CD4-positive, alpha-beta T cell treated with Interleukin-10 for 1 hour (primary cell): ENCODE measurements at places on chromosomes 7 and 10.
A peak's percentile ranks its signal among the peaks of the same experiment; 100 is the strongest.

DNA sequence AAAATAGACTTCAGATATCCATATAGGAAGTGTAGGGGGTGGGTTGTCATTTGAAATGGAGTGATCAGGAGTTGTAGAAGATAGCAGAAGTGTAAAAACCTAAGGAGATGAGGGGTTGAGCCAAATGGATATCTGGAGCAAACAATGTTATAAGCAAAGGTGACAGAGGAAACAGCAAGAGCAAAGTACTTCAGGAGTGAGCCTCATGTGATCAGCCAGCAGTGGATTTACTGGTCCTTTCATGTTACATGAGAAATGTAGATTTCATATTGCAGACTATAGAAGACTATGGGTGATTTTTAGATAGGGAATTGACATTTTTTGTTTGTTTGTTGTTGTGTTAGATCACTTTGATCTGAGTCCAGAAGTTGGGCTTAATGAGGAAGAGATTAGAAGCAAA lies 47.7 kb downstream of the GNAT3 start:
- DNase-seq, result no peak

- DNase-seq, result no peak
Measured at GRCh38 chr7:41584746-41585145, 118.1 kb downstream of the INHBA start.

DNA sequence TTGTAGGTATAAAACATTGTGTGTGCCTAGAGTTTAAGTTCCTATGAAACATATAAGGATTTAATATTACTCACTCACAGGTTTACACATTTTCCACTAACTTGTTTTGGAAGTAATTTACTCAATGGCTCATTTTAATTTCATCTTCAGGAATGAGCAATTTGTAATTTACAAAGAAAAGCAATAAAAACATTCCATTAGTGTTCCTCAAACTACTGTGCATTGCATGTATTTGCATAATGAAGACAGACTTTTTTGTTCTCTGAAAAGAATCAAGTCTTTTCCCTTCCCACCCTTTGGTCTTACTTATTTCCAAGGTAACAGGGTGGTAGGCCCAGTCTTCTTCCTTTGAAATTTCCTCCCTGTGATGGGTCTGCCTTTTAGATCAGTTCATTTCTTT lies 61.2 kb downstream of the EPDR1 start:
- DNase-seq, result no peak

GRCh38 chr7:127798023-127798422 lies 146.0 kb downstream of the SND1 start:
- no peak for DNase-seq

DNA sequence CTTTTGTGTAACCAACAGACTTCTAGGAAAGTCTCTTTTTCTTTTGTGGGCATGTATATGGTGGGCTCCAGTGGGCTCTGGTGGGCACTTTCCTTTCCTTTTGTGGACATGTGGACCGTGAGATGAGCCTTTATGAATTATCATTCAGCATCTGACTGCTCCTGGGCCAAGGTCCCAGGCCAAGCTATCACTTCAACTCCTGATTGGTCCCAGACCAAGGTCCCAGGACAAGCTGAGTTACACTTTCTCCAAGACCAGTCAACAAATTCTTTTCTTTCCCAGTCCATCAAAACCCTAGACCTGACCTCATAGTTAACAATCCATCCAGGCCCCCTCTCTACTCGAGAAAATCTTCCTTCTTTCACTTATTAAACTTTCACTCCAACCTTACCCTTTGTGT lies 1.0 kb downstream of the AKR1C8 start:
- DNase-seq, result no peak

- no peak for DNase-seq
Measured at GRCh38 chr7:107799647-107800264, 3.3 kb downstream of the SLC26A3 start.

GRCh38 chr7:107631588-107632491 lies 28.8 kb upstream of the SLC26A4 start:
- no peak for DNase-seq

DNA sequence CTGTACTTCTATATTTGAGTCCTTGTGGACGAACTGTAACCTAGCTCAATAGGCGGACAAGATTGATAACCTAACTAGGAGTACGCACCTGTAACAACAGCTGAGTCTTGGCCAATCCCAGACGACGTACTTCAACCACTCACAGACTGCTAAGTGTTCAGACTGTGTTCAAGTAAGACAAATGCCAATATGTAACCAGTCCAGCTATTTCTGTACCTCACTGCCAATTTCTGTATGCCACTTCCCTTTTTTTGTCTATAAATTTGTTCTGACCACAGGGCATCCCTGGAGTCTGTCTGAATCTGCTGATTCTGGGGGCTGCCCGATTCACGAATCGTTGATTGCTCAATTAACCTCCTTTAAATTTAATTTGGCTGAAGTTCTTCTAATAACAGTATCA lies 32.2 kb downstream of the HACD1 start:
- DNase-seq, result no peak

DNA sequence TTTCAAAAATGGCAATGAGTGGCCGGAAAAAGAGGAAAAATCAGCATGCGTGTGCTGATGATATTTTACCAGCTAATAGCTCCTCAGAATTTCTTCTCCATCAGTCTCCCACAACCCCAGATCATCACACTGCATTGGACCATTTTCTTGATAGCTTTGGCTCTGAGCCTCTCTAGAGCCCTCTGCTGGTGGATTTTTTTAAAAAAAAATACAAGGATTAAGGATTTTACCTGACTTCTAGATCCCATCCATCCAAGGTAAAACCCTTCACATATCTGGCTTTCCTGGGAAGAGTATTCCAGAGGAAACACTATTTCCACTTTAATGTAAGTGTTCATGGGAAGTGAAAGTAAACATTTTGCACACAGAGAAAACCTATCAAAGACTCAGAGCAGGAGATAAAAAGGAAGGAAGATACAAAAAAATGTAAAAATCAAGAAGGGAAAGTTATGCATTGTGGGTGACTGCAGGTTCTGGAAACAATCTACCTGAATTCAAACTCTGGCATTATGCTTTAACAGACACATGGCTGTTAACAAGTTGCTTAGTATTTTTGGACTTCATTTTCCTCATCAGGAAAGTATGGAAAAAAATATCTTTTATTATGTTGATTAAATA lies 380.9 kb downstream of the LRRTM3 start:
- peak; percentile 1 for DNase-seq

- no peak for DNase-seq
Measured at GRCh38 chr10:30488316-30488715, 54.3 kb downstream of the MAP3K8 start.

GRCh38 chr10:94489107-94489506 lies 56.5 kb upstream of the HELLS start:
- DNase-seq, result no peak

DNA sequence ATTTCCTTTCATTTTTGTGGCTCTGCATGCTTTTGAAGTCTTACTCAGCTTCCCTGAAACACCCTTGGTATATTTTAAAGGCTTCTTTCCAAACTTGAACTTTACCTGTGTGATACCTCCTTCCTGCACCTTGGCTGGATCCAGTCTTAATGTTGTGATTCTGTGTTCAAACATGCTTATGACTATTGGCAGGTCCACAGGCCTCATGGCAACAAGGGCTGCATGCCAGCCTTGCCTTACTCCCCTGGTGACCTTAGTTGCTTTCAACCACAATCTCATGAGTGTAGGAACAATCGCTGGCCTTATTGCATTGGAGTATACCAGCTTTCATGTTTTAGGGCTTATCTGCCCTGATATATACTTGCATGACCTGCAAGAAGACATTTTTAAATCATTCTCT lies 238.7 kb downstream of the KIF20B start:
- DNase-seq, result no peak

DNA sequence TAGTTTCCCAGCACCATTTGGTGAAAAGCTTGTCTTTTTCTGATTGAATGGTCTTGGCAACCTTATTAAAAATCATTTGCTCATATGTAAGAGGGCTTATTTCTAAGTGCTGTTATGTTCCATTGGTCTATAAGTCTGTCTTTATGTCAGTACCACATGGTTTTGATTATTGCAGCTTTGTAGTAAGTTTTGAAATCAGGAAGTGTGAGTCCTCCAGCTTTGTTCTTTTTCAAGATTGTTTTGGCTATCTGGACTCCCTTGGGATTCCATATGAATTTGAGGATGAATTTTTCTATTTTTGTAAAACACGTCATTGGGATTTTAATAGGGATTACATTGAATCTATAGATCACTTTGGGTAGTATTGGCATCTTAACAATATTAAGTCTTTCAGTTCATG lies 5.4 kb downstream of the KIF11 start:
- DNase-seq, result no peak

DNA sequence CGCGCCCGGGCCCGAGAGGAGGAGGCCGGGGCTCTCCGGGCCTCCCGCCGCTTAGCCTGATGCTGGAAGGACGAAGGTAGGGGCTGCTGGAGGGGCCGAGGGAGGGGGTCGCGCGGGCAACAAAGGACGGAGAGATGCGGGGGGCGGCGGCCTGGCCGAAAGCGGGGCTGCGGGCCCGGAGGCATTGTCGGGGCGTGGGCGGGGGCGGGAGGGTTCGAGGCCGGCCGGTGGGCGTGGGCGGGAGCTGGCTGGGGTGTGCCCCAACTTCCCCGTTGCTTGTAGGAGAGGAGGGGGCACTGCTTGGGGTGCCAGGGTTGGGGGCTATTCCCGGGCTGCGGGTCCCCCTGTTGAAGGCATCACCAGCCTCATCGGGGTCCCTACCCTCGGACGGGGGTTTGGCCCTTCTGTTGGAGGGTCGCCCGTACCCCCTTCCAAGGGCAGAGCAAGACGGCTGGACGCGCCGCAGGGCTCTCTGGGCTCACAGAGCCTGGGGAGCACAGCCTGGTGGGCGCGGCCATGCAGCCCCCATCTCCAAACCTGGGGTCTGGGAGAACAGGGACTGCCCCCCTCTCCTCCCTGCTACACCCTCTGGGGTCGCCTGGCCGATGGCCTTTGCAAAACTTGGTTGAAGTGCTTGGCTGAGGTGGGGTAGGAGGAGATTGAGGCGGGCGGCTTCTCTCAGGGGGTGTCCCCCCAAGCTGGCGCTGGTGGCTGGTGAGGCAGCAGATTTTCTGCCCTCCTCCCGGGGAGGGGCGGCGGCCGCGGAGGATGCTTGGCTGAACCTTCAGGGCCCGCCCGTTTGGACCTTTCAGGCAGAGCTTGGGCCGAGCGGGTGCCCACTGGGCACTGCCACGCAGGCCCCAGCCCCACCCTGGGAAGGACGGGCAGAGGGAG lies 699 bp downstream of the CLIP2 start:
- DNase-seq, result peak; percentile 38

GRCh38 chr7:42745357-42746059 lies 166.4 kb downstream of the C7orf25 start:
- no peak for DNase-seq

DNA sequence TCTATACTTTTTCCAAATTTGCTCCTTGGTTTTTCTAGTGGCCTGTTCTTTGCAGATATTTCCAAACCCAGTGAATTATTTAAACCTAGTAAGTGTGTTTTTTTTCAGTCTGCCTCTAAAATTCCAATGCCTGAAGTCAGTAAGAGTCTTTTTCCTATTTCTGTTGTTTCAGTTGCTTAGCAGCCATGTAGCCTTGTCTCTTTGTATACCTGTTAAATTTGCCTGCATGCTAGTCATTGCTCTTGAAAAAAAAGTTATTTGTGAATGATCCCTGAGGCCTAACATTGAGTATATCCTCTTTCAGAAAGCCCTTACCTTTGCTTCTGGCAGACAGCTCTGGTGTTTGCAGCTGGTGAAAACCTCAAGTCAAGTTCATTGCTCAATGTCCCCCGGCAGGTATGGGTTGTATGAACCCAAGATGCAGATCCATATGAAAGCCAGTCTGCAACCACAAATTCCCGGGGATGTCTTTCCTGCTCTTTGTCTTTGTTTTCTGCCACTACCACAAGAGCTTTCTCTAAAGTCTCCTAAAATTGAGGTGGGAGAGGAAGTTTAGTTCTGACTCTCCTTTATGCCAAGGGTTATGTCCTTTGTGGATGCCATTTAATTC lies 35.7 kb downstream of the CH25H start:
- DNase-seq, result no peak

GRCh38 chr10:48468130-48468790 lies 136.6 kb downstream of the ARHGAP22 start:
- no peak for DNase-seq

GRCh38 chr10:6778992-6779701 lies 199.1 kb upstream of the PRKCQ start:
- DNase-seq, result no peak

- DNase-seq, result no peak
Measured at GRCh38 chr10:70557876-70558275, 44.7 kb downstream of the PRF1 start.

DNA sequence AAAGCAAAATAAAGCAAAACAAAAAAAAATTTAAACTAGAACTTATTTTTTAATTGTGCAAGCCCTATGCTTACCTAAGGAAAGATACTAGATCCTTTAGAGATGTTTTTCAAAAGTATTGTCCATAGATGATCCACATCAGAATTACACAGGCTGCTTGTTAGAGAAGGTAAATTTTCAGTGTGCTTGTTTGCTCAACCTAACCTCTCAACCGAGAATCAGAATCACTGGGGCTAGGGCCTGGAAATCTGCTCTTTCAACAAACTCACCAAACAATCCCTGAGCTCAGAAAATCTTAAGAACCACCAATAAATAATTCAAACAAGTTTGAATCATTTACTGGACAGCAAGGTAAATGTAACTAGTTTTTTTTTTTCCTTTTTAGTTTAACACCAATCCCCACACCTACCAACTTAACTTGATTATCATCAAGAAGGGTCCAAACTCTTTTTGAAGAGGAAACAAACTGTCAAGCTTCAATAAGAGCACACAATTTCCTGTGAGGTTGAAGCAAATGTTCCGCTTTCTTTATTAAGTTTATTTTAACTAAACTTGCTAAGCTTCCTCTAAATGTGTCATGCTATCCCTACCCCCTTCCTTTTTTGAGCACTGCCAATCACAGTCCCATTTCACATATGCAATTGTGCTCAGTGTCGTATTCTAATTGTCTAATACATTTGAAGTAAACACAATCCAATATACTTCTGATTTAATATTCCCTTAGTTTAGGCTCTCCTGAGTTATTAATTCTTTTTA lies 7.4 kb upstream of the TSPAN33 start:
- peak; percentile 23 for DNase-seq

DNA sequence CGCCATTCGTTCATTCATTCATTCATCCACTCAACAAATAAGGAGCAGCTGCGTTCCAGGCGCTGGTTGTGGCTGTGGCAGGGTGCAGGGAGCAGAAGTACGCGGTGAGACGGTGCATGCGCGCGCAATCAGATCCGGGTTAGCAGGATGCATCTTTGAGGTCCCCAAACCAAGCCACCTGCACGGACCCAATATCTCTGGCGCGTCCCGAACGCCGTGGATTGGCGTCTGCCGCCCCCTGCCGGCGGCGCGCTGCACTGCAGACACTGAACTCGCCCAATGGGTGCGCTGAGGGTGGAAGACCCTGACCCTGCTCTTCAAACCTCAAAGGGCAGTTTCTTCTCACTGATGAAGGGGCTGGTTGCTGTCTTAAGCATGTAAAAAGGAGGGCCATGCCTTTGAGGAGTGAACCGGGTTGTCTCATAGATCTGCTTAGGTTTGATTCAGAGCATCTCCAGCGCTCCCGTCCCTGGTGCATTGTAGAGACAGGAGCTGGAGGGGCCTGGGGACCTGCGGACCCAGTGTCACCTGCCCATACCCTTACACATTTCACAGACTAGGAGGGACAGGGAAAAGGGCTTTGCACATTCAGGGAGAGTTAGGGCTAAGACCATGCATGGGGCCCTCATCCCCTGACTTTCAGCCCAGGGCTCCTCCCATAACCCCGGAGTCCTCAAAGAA lies 102.5 kb downstream of the RAMP3 start:
- peak; percentile 61 for DNase-seq

- no peak for DNase-seq
Measured at GRCh38 chr10:124447751-124448466, 1.9 kb downstream of the NKX1-2 start.

- DNase-seq, result no peak
Measured at GRCh38 chr7:96188174-96188581, 133.7 kb downstream of the SLC25A13 start.

- no peak for DNase-seq
Measured at GRCh38 chr7:134651991-134652390, 5.3 kb downstream of the BPGM start.
